Stimulated activated memory B cell treated with anti-CD40 and anti-IgM and Interleukin-4, amounts not matched to agents 10 μg/mL and 1 μg/mL and 100 μg/mL, for 72 hours (primary cell): ENCODE measurements at places on chromosomes 4 and X.

- no peak for ATAC-seq
Measured at GRCh38 chr4:130478406-130478805, 1382.5 kb downstream of the C4orf33 start.

GRCh38 chr4:100539706-100540105, 21.9 kb upstream of the EMCN start:
- ATAC-seq, result no peak

DNA sequence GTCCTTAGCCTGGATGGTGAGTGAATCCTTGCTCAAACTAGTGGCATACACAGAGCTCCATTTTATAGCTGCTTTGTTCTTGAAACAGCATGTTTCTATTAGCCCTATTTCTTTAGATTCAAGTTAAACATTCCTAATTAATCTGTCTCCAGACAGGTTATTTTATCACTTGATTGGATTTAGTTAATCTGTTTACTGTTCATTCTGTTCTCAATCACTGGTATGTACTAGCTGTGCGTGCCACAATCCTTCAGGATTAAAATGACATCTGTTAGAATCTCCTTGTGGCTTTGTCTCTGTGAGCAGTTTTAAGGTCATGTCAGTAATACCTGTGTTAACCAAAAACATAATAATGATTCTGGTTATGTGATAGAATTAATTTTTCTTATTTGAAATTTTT, 36.5 kb downstream of the PTPN13 start:
- no peak for ATAC-seq

DNA sequence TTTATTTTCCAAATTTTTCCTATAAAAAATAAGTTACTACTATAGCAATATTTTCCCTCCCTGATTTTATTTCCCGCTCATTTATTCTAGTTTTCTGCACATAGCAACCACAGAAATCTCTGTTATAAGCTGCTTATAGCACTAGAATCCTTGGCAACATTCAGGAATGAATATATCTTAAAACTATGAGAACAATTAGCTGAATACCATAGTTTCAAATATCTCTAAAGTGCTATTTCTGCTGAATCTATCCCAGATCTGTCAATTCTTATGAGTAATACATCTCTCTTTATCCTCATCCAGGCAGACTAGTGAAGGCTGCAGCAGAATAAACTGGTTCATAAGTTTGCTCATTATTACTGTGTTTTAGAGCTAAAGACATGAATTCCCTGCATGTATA, 622.9 kb upstream of the DIPK2B start:
- no peak for ATAC-seq

DNA sequence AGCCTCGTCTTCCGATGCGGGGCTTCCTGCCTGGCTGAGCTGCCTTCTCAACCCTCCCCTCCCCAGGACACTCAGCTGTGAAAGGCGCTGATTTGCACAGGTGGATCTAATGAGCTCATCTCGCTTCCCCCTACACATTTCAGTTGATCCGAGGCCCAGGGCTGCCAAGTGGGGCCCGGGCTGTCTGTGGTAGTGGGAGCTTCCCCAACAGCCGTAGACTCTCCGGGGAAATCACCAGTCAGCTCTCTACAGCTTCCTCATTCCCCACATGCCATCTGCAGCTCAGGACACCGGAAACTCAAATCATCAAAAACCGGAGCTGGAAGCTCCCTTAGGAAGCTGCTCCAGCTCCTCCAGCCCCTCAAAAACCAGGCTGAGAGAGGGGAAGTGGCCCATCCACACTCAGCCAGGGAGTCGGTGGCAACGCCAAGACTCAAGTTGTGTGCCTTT, 56.2 kb downstream of the SMIM20 start:
- ATAC-seq, result peak; percentile 87

DNA sequence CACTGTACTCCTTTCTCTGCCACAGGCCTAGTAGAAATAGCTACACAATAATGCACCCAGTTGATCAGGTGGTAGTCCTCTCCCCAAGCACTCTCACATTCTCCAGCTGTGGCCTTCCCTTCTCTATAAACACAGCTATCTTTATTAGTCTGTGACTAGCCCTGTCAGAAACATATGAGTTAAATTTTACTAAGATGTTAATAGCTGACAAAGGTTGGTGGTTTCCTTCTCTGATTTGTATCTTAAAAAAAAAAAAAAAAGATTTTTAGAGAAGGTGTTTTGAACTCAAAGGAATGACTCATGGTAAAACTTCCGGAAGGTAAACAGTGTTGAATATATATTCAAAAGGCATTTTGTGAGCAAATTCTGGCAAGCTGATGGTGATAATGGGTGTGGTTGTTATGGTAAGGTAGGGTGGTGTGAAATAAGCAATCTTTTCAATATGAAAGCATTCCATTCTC, 327.4 kb downstream of the PPP3CA start:
- ATAC-seq, result no peak

DNA sequence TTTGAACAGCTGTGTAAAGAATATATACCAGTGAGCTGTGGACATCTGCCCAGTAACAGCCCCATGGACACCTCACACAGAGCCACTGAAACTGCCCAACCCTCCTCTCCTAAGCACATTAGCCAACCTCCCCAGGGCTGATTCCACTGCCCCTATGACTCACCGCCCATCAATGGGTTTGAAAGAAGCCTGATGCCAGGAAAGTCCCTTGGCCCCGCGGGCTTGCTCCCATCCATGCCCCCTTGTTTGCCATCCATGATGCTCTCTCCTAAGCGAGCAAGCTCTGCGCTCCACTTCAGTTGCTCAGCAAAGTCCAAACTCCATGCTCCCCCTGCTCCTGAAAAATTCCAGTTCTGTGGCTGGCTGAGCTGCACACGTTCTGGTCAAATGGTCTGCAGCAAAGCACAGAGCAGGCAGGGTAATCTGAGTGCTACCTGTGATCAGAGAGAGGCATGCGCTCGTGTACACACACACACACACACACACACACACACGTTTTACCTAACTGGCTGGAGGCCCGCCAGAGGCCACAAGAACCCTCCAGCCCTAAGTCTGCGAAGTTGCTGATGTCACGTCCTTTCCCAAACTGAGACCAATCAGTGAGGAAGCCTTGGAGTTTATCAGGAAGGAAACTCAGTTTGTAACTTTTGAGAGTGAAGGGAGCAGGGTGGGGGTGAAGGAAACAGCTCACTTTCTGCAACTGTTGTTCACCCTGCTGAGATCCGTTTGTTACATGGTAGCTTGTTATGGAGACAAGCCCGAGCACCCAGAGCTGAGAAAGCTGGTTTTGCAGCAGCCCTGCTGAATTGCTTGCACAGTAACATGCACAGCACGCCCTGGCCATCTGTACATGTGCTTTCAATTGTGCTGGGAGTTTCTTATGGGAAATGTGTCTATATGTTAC, at the start of gene ASB9:
TSS of gene ASB9 (minus strand) at position 466 of the 904 bp plus-strand sequence. CDS start at position 257, 209 bp downstream.
- no peak for ATAC-seq

- ATAC-seq, result peak; percentile 48
Measured at GRCh38 chr4:143185253-143186107, 763 bp downstream of the USP38 start.

DNA sequence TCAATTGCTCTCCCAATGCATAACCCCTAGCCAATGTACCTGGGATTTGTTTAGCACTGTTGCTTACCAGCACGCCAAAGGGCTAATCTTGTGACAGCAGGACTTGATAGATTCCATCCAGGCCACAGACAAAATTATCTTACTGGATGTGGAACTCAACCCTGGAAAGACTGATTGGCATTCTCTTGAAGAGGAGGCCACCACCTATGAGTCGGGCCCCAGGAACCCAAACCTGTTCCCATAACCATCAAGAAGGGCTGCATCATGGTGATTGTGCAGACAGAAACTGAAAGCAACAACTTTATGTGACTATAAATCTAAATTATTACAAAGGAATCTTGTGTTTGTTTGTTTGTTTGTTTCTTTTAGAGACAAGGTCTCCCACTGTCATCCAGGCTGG, 19.9 kb upstream of the TMEM255A start:
- ATAC-seq, result no peak

- ATAC-seq, result no peak
Measured at GRCh38 chr4:180680305-180680704, 1562.9 kb upstream of the TENM3 start.

DNA sequence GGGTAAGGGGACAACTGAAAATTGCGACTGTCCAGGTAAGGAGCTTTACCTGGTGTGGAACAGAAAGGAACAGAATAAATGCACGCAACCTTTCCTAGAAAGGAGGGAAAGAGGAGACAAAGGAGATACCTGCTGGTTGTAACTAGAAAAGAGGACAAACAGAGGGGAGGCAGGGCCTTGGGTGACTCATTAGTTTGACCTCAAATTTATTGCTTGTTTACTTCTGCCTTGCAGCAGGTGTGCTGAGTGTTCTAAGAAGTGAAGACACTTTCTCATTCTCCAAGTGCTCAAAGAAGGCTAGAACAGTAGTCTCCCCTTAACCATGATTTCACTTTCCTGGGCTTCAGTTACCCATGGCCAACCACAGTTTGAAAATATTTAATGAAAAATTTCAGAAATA, 123.1 kb upstream of the BOD1L1 start:
- ATAC-seq, result no peak

GRCh38 chrX:38045538-38046096, 39.3 kb downstream of the SYTL5 start:
- no peak for ATAC-seq

DNA sequence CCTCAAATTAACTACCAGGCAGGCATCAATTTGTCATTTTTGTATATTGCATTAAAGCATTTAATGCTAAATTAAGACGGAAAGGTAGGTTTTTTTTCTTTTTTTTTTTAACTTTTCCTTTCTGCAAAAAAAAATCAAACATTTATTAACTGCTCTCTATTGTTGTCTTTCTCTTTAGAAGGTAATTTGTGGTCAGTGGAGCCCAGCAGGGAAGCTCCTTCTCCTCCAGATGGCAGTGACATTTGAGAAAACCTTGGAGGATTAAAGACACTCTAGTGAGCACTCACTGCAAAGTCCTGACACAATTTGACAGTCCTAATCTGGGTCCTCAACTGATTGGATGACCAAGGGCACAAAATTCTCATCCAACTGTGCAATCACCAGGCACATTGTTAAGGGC, 102.4 kb downstream of the SLIT2 start:
- no peak for ATAC-seq

DNA sequence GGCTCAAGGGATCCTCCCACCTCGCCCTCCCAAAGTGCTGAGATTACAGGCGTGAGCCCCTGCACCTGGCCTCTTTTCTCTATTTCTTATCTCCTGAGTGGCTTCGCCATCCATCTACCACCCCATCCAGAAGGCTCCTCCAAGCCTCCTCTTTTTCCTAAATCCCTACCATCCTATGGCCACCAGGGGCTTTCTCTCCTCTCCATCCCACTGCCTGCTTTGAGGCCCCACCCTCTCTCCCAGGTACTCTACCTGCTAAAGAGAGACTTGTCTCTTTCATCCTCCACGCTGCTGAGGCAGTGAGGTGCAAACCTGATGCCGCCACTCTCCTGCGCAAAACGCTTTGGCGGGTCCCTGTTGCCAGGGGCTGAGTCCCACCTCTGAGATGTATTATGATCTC, 7.0 kb downstream of the RS1 start:
- ATAC-seq, result no peak

DNA sequence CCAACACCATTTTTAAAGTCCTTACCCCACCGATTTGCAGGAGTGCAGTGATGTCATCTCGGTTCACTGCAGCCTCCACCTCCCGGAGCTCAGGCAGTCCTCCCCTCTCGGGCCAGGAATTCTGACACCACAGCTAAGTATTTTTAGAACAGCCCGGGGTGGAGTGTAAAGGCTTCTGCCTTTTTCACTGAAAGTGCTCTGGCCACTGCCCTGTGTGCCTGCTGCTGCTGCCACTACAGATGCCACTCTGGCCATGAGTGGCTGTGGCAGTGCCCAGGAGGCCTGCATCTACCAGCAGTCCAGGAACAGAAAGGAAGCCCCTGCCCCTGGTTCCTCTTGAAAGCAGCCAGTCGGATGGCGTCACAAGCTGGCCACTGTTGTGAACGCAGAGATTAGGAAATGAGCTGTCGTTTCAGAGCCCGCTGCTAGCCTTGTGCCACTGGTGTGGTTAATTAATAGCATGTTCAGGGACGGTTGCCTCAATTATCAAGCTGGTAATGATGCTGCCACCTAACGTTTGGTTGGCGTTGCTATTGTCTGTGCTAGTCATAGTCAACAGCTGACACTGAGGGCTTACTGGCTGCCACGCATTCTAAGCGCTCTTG, 23.6 kb upstream of the TBC1D14 start:
- peak; percentile 56 for ATAC-seq

DNA sequence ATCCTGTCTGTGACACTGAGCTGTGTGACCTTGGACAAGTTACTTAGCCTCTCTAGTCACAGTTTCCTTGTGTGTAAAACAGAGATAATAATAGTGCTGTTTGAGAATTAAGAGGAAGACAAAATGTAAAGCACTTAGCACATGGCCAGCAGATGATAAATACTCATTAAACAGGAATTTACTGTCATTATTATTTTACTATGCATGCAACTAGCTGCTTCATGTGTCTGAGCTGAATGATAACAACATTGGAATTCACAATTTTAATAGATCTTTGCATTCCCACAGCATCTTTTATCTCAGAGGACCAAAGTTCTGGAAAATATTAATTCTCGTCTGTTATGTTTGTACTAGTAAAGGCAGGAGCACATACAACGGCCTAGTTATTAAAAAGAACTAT, 79.2 kb upstream of the TET2 start:
- ATAC-seq, result no peak
